Stimulated activated CD4-positive, alpha-beta T cell treated with anti-CD3 and anti-CD28 coated beads, Interleukin-12 subunit alpha, Interleukin-12 subunit beta, amount 100 ng/mL, for 24 hours (primary cell): ENCODE measurements at places on chromosomes 11 and 22.
A peak's percentile ranks its signal among the peaks of the same experiment; 100 is the strongest.

- peak; percentile 51 for DNase-seq
These were observed 4.9 kb downstream of the LTO1 start for GRCh38 chr11:69670158-69670845.

- no peak for DNase-seq
These were observed 392.3 kb downstream of the MN1 start for GRCh38 chr22:27409299-27409698.

GRCh38 chr11:76802621-76803020, 19.5 kb downstream of the TSKU start:
- no peak for DNase-seq

DNA sequence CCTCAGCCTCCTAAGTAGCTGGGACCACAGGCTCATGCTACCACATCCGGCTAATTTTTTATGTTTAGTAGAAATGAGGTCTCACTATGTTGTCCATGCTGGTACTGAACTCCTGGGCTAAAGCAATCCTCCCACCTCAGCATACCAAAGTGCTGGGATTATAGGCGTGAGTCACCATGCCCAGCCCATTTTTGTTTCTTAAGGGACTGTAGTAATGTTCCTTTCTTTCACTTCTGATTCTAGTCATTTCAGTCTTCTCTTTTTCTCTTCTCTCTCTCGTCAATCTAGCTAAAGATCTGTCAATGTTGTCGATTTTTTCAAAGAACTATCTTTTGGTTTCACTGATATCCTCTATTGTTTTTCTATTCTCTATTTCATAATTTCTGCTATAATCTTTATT, 111.0 kb upstream of the APOA1 start:
- DNase-seq, result no peak

DNA sequence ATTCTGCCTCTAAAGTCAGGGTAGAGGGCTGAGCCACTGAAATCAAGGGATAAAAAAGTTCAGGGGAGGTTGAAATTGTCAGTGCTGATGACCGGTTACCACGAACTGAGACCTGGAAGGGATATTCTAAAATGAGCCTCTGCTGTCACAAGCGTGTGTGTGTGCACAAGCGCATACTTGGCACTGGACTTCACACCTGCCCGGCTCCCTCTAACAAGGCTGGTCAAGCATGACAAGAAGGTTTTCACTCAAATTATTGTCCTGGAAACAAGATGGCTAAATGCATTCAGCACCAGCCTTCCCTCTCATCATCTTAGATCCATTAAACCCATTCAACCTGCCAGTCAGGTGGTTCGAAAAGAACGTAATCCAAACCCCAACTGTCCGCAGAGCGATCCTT, 54.8 kb upstream of the CECR2 start:
- DNase-seq, result no peak

DNA sequence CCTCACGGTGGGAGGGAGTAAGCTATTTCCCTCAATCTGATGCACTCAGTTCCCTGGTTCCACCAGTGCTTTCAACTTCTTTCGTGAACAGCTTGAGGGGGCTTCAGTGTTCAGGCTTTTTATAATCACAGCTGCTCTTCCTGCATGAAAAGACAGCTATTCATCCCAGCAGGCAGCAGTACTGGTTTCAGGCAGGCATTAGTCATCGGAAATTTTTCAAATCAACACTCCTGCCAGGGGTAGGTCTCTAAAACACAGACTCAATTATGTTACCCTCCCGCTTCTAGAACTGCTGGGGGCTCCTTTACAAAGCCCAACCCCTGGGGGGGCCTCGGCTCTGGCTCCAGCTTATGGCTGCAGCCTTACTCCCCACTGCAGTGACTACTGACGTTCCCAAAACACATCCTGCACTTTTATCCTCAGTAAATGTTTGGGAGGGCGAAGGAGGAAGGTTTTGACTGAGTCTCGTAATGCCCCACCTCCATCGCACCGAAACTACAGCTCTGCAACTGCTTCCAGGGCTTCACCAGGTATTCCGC, 5.8 kb downstream of the POLDIP3 start:
- DNase-seq, result no peak

DNA sequence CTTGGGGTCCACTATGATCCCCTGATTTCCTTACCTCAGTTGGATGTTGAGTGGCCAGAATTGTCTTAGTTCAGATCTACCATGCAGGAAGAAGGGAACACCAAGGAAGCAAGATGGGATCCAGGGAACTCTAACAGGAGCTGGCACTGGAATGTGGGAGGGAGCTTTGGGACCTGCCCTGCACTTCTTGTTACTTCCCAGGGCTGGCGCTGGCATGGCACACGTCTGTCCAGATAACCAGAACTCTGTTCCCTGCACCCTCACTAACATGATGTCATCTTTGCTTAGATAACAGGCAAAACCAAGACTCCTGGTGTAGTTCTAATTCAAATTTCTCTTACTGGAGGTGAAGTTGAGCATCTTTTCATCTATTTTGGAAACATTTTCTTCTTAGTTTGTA, 550.0 kb downstream of the MN1 start:
- no peak for DNase-seq

DNA sequence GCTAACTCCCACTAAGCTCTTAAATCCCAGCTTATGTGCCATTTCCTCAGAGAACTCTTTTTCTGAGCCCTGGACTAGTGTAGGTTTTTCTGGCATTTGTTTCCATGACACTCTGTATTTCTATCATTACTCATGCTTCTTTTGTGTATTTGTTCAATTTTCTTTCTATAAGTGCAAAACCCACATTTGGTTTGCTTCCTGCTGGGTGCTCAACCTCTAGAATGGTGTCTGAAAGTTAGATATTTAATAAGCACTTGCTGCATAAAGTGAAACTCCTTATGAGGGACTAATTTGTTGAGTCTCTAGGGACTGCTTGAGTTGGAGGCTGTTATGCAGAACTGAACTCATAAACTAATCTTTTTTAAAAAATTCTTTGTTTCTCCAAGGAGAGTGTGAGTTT, 68.6 kb downstream of the SYT9 start:
- DNase-seq, result no peak

GRCh38 chr11:71336996-71337754, 84.8 kb upstream of the SHANK2 start:
- no peak for DNase-seq

DNA sequence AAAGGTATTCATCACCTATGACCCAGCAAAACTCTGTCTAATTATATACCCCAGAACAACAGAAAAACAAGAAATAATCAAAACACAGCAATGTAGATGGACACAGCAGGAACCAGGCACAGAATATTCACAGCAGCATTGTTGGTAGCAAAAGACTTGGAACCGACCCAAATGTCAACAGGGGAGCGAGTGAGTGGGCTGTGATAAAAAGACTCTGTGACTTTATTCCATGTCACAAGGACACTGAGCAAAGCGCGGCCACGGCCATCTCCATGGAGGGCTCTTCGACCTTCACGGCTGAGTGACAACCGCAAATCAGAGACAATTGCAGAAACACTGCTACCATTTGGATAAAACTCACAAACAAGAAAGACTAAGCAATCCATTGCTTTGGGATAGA, 1373.1 kb downstream of the TBC1D22A start:
- DNase-seq, result no peak

DNA sequence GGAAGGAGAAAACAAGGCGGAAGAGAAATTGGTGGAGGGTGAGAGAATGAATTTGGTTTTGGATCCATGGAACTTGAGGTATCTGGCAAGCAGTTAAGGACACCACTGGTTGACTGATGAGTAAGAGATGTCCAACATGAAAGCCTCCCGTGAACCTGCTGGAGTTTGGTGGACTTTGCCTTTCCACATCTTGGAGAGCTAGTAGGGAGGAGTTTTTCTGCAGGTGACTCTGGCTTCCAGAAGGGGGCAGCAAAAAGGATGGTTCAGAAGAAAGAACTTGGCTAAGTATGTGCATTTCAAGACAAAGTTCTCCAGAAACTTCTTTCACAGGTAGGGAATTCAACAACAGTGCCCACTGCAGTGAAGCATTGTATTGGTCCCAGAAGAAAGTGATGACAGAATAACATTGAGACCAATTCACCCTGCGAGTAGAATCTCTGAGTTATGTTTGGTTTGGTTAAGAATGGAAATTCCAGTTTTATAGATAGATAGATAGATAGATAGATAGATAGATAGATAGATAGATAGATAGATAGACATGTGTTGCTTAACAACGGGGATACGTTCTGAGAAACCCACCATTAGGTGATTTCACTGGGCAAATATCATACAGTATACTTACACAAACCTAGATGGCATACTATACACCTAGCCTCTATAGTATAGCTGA, 28.5 kb downstream of the DCDC1 start:
- no peak for DNase-seq

DNA sequence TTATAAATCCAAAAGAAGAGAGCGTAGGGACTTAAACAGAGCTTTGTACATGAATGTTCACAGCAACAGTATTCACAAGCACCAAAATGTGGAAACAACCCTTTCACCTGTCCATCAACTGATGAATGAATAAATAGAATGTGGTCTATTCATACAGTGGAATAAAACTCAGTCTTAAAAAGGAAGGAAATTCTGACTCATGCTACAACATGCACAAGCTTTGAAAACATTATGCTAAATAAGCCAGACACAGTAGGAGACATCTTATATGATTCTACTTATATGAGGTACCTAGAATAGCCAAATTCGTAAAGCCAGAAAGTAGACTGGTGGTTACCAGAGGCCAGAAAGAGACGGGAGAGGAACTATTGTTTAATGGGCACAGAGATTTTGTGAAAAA, 74.3 kb downstream of the SHANK2 start:
- no peak for DNase-seq

GRCh38 chr22:23384431-23384830, 195.7 kb downstream of the IGLL1 start:
- DNase-seq, result no peak

DNA sequence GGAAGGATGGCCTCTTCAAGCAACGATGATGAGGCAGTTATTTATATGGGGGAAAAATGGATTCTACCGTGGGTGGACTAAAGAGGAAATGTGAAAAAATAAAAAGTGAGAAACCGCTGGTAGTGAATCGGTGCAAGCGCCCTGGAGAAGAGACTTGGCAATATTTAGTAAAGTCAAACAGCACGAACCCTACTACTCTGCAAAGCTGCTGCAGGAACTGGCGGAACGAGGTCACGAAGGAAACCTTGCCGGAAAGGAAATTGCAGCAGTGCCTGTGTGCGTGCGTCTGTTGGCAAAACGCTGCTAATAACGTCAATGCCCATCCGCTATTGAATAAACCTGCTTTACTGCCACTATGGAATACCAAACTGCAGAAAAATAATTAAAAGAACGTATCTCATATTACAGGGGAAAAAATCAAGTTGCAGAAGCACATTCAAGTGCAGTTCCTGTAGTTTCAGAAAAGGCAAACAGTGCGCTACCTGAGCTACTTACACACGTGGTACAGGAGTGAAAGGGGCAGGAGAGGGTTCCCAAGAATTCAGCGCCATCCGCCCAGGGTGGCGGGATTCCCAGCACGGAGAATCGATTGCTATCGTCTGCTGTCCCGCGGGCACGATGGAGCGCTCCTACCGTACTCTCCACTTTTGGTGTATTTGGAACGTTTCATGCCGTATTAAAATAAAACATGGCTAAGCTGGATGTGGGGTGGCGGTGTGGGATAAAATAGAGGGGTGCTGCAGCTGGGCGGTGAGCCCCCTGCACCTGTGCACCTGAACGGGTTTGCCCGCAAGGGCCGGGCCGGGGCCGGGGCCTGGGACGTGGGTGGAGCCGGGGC, 585 bp upstream of the NADSYN1 start:
- no peak for DNase-seq

DNA sequence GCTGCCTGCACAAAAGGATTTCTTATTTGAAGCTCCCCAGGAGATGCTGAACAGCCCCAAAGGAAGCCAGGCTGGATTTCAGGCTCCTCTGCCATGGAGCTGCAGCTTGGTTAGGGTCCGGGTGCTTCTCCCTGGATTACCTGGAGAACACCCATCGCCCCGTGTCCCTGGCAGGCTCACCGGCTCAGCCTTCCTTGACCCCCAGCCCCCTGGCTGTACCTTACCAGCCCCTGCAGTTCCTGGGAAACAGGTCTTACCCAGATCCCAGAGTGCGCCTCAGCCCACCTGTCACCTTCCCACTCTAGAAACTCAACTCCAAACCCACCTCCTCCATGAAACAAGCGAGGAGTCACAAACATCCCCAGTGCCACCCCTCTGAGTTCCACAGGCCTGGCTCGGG, 45.3 kb upstream of the CD5 start:
- no peak for DNase-seq

GRCh38 chr11:116276051-116277044, 496.4 kb downstream of the BUD13 start:
- DNase-seq, result peak; percentile 79

GRCh38 chr11:65491614-65492386, 7.0 kb upstream of the MALAT1 start:
- no peak for DNase-seq

GRCh38 chr11:129723761-129724162, 91.9 kb upstream of the TMEM45B start:
- DNase-seq, result no peak

DNA sequence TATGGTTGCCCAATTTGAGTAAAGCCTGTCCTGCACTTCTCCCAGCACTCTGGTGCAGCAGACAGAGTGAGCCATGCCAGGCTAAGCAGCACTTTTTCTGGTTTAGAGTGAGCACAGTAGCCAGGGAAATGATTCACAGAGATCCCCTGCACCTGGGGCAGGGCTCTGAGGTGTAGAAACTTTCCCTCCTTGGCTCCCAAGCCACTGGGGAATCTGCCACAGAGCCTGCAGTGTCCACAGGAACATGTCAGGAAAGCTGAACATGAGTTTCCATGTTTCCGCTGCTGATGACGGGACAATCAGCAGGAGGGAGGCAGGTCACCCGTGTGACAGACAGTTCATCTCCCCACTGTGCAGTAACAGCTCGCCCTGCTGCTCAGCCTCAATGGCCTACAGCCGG, 429.9 kb upstream of the B3GAT1 start:
- DNase-seq, result no peak

DNA sequence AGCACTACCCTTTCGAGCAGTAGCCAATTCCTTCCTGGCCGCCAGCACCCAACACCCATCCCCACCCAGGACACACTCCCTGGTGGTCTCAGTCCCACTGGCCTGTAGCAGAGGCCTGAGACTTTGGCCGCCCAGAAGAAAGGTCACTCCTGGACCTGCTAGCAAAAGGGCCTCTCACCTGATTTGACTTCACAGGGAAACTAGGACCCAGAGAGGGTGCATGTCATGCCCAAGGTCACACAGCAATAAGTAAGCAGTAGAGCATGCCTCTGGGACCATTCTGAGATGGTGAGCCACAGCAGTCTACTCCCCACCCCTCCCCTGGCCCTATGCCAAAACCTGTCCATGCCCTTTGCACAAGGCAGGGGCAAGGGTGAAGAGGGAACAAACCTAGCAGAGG, 7.3 kb downstream of the ARRB1 start:
- no peak for DNase-seq

- no peak for DNase-seq
These were observed 116.3 kb downstream of the TIMP3 start for GRCh38 chr22:32917577-32918354.

- no peak for DNase-seq
These were observed 81.1 kb downstream of the MORC2 start for GRCh38 chr22:30887453-30887852.
